ENCODE measurements at places on chromosomes 5 and 9. TPM values are rescaled to one million over a fixed set of nuclear protein-coding genes. Genes with fewer than 3 reads are reported as not detected.

The SERF1A gene
- total RNA-seq: 1.8 TPM

DNA sequence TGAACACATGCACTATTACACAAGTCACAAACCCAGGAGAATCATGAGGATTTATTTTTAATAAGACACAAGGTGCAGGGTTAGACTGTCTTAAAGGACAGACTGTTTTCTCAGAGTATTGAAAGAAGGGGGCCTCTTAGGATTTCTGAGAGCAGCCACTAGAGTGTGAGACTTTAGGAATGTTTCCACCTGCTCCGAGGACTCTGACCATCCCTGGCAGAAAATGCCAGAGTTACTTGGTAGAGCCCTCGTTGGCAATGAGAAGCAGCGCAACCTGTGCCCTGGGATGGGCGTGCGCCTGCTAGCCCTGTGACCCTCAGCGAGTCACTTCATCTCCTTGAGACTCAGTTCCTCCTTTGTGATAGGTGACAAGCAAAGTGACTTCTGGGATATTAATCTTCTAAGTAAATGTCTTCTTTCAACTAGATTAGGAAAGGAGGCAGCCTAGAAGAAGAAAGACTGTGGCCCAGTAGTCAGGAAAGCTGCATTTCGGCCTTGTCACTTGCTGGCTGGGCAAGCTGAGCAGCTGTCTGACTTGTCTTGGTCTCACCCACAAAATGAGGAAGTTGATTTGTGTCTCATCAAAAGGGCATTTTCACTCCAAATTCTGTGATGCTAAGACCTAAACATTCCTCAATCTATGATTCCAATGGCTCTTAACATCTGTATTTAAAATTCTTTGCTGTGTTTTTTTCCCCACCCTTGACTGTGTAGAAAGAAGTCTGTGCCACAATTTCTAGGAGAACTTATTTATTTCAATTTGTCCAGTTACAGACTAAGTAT, 60.5 kb downstream of the PTCD2 start:
- DNase-seq: no peak

The TDRD7 gene
- 4.2 TPM for total RNA-seq

The CNTNAP3 gene
- total RNA-seq: 21.0 TPM

The C6 gene
- total RNA-seq: 0.29 TPM

DNA sequence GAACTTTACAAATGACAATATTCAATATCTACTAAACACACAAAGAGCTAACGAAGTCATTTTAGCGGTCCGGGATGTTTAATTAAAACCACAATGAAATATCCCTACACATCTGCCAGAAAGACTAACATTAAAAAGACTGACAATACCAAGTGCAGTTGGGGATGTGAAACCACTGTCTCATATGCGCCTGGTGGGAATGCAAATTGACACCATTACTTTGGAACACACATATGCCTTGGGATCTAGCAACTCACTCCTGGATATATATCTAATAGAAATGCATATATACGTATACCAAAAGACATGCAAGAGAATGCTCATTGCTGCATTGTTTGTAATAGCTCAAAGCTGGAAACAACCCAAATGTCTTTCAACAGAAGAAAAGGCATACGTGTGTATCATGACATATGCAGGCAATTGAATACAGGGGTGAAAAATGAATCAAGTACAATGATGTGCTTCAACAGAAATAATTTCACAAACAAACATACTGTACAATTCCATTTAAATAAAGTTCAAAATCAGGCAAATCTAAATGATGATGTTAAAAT, 153.3 kb downstream of the CARTPT start:
- no peak for DNase-seq

The SETX gene
- 43.0 TPM for total RNA-seq

The GPRIN1 gene
- total RNA-seq: 1.7 TPM

The ACTBL2 gene
- total RNA-seq: 1.6 TPM

DNA sequence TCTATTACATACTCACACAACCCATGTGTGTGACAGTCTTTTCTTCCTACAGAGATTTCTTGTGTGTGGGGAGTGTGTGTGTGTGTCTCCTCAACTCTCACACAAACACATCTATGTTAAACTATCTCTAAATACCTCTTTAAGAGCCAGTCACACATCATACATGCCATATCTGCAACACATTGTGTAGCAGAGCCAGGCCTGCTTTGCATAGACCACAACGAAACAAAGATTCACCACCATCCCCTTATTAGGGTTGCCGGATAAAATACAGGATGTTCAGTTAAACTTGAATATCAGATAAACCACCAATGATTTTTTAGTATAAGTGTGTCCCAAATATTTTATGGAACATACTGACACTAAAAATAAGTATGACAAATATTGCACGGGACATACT, 2.3 kb downstream of the FAM170A start:
- no peak for DNase-seq

- DNase-seq: no peak
Measured at GRCh38 chr9:91845879-91846278, 104.1 kb downstream of the ROR2 start.

- no peak for DNase-seq
Measured at GRCh38 chr9:125074976-125075375, 68.4 kb downstream of the SCAI start.

DNA sequence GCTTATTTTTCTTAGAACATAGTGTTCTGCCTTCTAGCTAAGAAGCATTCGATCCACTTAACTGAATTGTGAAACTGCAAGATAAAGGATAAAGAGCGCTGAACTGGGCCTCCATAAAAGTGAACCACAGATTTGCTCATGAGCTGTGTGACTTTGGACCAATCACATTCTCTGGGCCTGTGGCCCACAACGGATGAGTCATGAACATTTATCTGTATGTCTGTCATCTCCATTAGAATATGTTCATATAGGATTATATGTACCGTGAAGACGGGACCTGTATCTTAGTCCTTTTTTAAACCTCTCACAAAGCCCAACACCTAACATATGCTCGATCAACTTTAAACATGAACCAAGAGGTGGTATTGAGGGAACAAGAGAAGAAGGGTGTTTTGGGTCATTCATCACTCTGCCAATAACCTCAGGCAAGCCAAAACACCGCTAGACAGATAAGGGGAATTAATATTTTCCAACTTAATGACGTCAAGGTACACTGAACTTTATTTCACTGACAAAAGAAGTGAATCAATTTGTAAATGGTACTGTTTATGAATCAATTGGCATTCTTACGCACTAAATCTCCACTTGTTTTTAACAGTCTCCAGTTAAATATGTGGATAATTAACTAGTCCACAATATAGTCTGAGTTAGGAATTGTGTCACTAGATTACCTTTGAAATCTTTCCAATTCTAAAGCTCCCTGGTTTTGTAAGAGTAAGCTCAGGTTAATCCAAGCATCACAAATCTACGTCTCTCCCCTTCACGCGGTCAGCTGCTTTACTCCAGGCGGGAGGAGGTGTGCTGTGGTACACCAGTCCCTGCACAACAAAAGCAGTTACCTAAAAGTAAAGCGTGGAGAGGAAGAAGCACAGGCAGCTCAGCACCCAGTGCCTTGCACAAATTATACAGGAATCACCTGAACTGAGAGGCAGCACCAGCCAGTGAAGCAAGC, 1.6 kb downstream of the TMEM245 start:
- no peak for DNase-seq

DNA sequence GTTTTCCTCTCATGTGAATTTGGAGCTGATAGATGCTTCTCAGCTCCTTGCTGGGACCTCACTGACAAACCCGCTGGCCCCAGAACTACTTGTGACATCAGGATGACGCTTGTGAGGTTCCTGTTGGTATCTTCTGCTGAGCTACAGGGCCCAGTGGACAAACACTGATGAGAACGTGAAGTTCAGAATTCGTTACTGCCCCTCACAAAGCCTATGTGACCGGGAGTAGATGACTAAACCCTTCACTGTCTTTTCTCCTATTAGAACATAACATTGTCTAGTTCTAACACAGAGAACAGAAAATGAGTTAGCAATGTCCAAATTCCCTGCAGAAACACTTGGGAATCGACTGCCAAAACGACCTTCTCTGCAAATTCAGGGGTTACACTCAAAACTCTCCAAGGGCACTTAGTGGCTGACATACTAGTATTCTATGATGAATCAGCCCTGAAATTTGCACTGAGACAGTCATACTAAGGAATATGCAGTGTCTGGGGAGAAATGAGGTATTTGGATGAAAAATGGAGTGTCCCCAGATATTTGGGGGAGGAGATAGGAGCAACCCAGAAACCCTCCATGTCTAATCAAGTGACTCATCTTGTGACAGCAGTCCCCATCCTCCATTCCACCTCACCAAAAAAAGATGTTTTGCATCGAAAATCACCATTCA, 143.2 kb upstream of the TRIM32 start:
- peak; percentile 75 for DNase-seq

The CRHBP gene
- not detected for total RNA-seq

DNA sequence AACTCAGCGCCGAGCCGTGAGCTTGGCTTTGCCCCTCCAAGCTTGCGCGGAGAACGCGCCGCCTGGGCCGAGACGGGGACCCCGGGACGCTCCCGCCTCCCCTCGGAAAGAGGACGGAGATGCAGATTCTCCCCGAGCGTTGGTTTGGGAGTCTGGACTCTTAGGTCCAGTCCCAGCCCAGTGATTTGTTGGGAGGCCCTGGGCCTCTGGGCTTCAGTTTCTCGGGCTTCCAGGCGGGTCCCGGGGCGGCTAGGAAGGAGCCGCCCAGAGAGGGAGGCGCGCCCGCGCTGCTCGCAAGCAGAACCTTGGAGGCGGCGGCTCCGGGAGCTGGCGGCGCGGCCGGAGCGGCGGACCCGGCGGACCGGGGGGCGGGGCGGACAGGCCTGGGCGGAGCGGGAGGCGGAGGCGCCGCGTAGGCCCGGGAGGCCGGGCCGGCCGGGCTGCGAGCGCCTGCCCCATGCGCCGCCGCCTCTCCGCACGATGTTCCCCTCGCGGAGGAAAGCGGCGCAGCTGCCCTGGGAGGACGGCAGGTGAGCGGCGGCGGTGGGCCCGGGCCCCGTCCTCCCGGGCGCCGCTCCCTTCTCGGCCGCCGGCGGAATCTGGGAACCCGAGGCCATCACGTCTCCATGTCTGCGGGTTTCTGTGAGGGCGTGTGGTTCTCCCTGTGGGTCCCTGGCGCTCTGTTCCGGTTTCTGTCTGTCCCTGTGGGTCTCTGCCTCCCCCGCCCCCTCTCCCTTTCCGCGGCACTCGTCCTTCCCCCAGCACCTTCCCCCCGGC, at the start of gene B4GALT7:
B4GALT7 (plus strand) TSS at position 402 of the 777 bp plus-strand sequence; CDS start at position 481, 79 bp downstream.
- peak; percentile 86 for DNase-seq

GRCh38 chr9:134431626-134432025, 105.4 kb downstream of the RXRA start:
- DNase-seq: no peak
